Stimulated activated CD4-positive, alpha-beta T cell treated with anti-CD3 and anti-CD28 coated beads, TNF-alpha, amount 100 ng/mL, for 24 hours (primary cell): ENCODE measurements at places on chromosomes 1 and 21.

- DNase-seq: no peak
These were observed 35.1 kb upstream of the EYA3 start for GRCh38 chr1:28123461-28123961.

- DNase-seq: no peak
These were observed 6.3 kb downstream of the LIX1L start for GRCh38 chr1:145951526-145951925.

DNA sequence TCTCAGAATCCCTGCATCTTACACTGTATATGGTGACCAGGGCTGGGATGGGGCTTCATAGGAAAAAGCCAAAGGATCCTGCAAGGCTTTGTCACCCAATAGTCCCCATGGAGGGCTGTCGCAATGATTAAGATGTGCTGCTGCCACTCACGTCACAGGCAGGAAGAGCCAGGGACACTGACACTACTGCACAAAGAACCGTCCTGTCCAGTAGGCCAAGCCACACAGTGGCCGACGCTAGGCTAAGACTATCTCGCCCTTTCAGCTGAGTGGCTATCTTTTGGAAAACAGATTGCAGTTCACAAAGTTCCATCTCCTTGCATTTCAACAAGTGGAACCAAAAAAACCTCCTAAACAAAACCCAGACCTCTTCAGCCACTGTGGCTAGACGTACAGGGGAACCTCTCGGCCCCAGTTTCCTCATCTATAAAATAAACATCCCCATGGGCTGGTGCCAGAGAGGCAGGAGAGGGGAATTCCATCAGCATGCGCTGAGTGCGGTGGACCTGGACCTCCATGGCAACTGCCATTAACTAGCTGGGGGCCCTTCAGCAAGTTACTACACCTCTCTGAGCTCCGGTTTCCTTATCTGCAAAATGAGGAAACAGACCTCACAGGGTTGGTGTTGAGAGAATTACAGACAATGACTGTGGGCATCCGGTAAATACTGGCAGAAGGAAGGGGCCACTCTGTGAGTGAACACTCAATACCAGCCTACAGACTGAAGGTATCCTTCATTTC is 8.7 kb downstream of the CAPZB start:
- DNase-seq: no peak

DNA sequence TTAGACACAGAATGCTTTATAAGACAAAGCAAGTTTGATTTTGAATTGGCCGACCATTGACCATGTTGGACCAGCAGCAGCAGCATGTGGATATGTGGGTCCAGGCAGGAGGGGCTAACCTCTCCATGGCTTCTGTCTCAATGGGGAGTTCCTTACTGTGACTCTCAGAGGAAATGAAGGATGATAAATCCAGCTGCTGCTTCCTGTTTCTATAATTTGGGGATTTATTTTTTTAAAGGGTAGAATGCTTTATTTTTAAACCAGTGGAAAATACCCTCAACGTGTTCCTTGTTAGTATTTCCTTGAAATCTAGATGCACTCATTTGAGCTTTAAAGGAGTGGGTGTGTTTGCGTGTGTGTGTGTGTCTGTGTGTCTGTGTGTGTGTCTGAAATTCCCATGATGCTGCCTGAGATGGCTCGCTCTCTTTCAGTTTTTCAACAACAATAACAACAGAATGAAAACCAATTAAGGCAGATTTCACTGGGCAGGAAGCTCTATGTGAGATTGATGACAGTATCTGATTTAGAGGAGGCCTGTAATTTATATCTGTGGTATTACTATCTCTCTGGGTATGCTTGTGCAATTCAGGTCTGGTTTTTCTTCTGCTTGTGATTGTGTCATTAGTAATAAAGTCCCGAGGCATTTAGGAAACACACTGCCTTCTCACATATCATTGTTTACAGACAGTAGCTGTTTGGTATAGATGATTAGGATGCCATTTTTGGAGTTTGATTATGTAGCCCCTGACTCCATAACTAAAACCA is 86.1 kb upstream of the ZNF326 start:
- no peak for DNase-seq

DNA sequence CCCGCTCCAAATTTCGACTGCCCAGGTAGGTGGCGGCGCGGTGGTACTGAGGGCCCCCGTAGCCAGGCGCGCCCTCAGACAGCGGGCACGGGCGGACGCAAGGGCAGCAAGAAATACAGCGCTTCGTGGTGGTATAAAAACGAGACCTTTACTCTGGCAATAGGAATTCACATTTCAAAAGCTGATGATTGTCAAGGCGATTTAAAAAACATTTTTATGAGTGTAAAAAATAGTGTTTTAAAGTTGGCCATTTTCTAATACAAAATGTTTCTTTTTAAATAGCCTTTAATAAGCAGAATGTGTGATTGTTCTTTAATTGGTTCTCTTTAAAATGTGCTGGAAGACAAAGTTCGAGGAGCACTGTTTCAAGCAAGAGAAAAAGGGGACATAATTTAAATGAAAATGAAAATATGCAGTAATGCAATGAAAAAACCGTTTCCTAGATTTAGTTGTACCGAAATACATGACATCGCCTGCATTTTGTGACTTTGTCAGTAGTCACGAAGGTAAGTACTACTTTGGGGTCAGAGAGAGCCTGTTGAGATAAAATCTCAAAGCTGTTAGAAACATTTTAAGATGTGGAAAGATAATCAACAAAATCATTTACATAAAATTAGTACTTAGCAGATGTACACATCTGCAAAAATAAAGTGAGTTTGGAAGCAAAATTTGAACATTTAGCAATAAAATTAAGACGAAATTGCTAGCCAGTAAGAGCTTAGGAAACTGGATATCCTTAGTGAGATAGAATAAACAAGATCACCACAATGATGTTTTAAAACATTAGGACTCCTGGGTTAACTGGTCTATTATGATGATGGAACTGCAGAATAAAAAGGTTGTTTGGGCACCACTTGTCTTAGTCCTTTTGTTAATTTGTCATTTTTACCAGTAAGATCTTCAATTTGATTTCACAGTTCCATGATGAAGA is 1.1 kb upstream of the PSMG1 start:
- no peak for DNase-seq

- no peak for DNase-seq
These were observed 176.8 kb downstream of the ZP4 start for GRCh38 chr1:237713916-237714315.

GRCh38 chr1:162021124-162021523 is 2.5 kb downstream of the OLFML2B start:
- DNase-seq: no peak

GRCh38 chr21:35036465-35037383 is 12.4 kb downstream of the RUNX1 start:
- DNase-seq: no peak

DNA sequence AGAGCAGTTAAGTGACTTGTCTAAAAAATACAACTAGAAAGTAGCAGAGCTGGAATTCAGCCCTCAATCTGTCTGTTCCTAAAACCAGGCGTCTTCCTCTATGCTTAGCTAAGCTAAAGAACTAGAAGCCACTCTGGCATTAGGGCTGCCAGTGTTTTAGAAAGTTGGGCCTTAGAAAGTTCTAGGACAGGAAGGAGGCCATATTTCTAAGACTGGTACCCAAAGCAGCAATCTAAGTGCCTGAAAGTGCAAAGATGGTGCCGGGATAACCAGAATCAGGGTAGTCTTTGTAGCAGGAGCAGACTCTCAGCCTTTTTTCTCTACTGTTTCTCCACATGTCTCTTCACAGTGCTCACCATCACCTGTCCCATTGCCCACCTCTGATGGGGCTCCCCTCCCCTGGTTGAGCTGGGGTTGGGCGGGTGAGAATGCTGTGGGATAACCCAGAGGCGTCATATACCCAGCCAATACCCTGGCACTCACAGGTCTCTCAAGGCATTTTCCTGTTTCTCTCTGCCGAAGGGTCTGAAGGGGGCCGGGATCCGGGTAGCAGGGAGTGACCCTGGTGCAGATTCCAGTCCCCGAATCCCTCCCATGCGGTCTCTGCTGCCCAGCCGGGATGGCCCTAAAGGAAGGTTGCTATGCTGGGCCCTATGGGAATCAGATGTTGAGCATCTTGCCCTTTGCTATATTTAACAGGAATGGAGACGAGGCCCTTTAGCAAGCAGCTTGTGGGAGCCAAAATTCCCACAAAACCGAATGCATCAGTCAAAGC is 1.1 kb upstream of the RCSD1 start:
- no peak for DNase-seq

GRCh38 chr1:179447489-179447888 is 81.7 kb downstream of the AXDND1 start:
- DNase-seq: no peak

- no peak for DNase-seq
These were observed 68.9 kb downstream of the DUSP10 start for GRCh38 chr1:221672965-221673364.
